Chondrocyte (in vitro differentiated cells): ENCODE measurements at places on chromosomes 7 and 10.

GRCh38 chr7:22854158-22855048, 31.8 kb upstream of the TOMM7 start:
- H3K4me1 ChIP-seq, result peaks cover 45% of the 10 kb centered on the region
- H3K4me3 ChIP-seq, result peak overlapping the region; percentile 87
- H3K36me3 ChIP-seq, result no peaks in the 10 kb centered on the region
- H3K27ac ChIP-seq, result peak overlapping the region; percentile 91

DNA sequence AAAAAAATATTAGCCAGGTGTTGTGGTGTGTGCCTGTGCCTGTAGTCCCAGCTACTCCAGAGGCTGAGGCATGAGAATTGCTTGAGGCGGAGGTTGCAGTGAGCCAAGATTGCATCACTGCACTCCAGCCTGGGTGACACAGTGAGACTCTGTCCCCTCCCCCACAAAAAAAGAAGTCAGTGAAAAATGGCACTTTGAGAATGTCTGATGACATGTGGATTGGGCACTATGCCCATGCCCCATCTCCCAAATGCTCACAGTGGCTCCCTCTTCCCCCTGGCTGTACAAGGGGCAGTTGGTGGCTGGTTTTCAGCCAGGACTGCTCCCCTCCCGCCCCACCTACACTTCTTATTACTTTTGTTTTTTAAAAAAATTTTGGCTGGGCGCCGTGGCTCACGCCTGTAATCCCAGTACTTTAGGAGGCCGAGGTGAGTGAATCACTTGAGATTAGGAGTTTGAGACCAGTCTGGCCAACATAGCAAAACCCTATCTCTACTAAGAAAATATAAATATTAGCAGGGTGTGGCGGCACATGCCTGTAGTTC, 26.1 kb downstream of the IL15RA start:
- DNase-seq, result no peak
- H3K36me3 ChIP-seq, result no peaks in the 10 kb centered on the region

- no peak overlapping the region for H3K27ac ChIP-seq
- DNase-seq, result no peak
- H3K4me3 ChIP-seq, result no peak overlapping the region
- H3K36me3 ChIP-seq, result peaks cover 4% of the 10 kb centered on the region
- no peaks in the 10 kb centered on the region for H3K27me3 ChIP-seq
Observed at GRCh38 chr10:112775892-112776674, 174.0 kb upstream of the TCF7L2 start.

GRCh38 chr10:77196614-77197013, 441.0 kb downstream of the KCNMA1 start:
- no peaks in the 10 kb centered on the region for H3K36me3 ChIP-seq
- peak overlapping the region; percentile 75 for H3K27ac ChIP-seq
- no peak overlapping the region for H3K4me3 ChIP-seq
- DNase-seq, result no peak
- H3K27me3 ChIP-seq, result no peaks in the 10 kb centered on the region

GRCh38 chr10:86439544-86439943, 72.9 kb upstream of the GRID1 start:
- peaks cover 34% of the 10 kb centered on the region for H3K36me3 ChIP-seq
- no peak for DNase-seq
- H3K27ac ChIP-seq, result peak overlapping the region; percentile 80
- no peaks in the 10 kb centered on the region for H3K27me3 ChIP-seq

DNA sequence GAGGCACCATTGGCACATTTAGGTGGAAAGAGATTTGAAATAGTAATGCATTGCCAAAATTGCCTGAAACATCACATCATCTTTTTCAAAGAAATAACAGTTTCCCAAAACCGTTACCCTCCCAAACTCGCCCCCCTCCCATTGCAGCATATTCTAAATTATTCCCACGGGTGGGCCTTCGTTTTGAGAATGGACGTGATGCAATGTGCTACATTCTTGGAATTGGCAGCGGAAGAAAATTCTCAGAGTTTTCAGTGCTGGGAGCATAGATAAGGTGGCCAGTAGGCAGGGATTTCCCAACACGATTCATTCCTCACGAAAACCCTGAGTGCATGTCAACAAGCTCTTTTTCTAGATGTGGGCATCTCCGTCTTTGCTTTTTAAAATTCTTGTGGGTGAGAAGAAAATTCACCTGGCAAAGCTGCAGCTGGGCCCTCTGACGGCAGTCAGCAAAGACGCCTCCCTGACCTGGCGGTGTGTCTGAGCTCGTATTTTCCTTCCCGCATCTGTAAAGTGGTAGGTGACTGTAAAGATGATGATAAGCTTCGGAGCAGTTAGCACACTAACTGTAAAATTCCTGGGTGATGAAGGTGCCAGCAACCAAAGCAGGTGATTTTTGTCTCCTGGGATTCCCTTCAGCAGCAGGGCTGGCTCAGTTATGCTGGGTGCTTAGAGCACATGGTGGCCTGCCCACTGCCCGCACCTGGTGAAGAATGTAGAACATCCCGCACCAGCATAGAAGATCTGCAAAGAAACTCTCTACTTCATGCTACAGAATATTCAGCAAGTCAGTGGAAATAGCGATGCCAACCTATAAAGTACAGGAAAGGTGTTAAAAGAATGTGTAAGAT, 141.9 kb upstream of the KLF6 start:
- peak overlapping the region; percentile 96 for H3K27ac ChIP-seq
- no peaks in the 10 kb centered on the region for H3K27me3 ChIP-seq
- H3K4me1 ChIP-seq, result peaks cover 46% of the 10 kb centered on the region
- peak overlapping the region; percentile 42 for H3K4me3 ChIP-seq
- no peaks in the 10 kb centered on the region for H3K36me3 ChIP-seq
- DNase-seq, result no peak

DNA sequence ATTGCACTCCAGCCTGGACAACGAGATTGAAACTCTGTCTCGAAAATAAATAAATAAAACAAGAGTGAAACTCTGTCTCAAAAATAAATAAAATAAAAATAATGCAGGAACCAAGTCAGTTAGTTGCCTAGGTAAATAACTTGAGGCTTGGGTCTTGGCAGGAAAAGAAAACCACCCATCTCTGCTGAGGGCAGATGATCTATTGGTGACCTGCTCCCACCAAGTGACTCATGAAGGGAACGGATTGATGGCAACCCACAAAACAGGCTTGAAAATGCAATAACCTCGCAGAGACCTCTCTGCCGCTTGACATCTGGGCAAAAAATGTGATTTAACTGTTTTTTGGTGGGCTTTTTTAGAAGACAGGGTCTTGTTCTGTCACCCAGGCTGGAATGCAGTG, 86.6 kb downstream of the CALN1 start:
- DNase-seq, result no peak
- H3K27me3 ChIP-seq, result peaks cover 4% of the 10 kb centered on the region
- H3K4me1 ChIP-seq, result no peaks in the 10 kb centered on the region
- no peaks in the 10 kb centered on the region for H3K36me3 ChIP-seq

DNA sequence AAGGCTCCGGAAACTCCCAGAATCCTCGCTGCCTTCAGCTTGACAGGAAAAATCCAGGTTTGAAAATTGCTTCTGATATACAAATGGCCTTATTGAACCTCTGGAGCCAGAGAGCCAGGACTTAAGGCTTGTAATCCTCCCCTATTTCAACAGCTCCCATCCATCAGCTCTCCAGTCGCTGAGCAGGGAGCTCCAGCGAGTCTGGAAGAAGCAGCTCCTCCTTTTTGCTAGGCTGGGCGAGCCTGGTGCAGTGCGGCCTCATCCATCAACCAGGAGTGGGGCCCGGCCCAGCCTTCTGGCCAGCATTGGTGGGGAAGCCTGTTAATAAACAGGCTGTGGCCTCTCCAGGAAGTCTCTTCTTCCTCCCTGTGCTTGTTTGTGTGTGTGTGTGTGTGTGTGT, 424.4 kb downstream of the TCERG1L start:
- DNase-seq, result no peak
- H3K4me1 ChIP-seq, result no peaks in the 10 kb centered on the region
- H3K36me3 ChIP-seq, result no peaks in the 10 kb centered on the region
- no peaks in the 10 kb centered on the region for H3K27me3 ChIP-seq
- no peak overlapping the region for H3K4me3 ChIP-seq

DNA sequence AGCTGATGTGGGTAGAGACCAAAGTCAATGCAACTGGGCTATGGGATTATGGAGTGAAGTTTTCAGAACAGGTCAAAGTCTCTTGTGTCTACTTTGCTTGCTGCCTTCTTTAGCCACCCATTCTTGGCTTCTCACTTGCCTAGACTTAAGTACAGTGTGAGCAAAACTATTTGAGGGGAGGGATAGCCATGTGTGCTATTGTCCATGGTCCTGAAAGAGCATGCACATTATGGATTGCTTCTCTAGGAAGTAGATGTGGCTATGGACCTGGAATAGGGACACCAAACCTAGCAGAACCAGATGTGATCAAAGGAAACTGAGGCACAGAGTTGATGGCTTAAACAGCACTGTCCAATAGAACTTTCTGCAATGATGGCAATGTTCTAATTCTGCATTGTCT, 81.9 kb upstream of the ZNF800 start:
- DNase-seq, result no peak
- no peaks in the 10 kb centered on the region for H3K36me3 ChIP-seq
- no peak overlapping the region for H3K4me3 ChIP-seq
- H3K27ac ChIP-seq, result no peak overlapping the region

DNA sequence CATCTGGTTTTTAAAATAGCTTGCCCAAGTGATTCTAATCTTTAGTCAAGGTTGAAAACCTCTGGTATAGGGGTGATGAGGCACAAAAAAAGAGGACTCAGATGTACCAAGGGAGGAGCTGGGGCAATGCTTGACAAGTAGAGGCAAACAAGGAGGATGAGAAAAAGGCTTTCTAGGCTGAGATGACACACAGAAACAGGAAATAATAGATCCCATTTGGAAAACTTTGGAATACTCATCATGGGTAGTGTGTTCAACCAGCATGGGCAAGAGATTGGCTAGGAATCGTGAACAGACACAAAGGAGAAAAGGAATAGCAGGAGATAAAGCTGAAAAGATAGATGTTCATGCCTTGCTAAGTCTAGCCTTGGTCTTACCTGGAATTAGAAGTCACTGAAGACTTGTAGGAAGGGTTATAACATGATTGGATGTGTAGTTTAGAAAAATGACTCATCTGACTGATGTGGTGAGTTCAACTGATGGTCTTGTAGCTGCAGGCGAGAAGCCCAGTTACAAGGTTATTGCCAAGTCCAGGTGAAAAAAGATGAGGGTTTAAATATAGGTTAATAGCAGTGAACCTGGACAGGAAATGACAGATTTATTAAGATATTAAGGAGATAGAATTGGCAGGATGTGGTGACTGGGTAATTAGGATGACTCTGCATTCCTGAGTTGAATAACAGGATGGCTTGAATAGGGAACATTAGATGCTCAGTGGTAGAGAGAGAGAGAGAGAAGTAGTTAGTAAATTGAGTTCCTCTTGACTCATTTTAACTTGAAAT, 214.0 kb upstream of the LRGUK start:
- no peaks in the 10 kb centered on the region for H3K27me3 ChIP-seq
- no peak overlapping the region for H3K27ac ChIP-seq
- H3K4me3 ChIP-seq, result no peak overlapping the region
- H3K36me3 ChIP-seq, result no peaks in the 10 kb centered on the region
- peaks cover 3% of the 10 kb centered on the region for H3K4me1 ChIP-seq

DNA sequence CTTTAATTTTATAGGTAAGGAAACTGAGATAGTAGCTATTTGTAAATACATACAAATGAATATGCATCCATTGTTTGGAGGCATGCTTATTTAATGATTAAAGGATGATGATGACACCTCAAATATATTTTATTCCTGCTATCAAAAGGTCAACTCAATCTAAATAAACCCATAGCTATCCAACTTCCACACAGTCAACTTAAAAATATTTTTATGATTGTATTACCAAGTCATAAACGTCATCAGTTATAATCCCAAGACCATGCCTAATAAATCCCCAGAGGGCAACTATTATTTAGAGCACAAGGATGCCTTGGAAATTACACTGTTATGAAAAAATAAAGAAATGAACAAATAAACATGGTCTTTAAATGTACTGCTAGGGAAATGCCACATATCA, 102.1 kb downstream of the MPP7 start:
- H3K27me3 ChIP-seq, result no peaks in the 10 kb centered on the region
- no peak overlapping the region for H3K4me3 ChIP-seq
- no peak for DNase-seq

DNA sequence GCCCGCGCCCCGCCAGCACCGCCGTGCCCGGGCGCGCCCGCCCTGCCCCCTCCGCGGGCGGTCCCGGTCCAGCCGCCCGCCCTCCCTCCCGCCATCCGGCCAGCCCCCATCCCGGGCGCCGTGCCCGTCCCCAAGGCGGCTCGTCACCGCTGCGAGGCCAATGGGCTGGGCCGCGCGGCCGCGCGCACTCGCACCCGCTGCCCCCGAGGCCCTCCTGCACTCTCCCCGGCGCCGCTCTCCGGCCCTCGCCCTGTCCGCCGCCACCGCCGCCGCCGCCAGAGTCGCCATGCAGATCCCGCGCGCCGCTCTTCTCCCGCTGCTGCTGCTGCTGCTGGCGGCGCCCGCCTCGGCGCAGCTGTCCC, at the start of gene HTRA1:
Gene HTRA1, plus strand, starts transcription at position 187 of the 362 bp plus-strand sequence. Its CDS starts 100 bp downstream, at position 287.
- peaks cover 58% of the 10 kb centered on the region for H3K4me1 ChIP-seq
- peak within 1 kb of the TSS; percentile 89 for H3K27ac ChIP-seq
- no peaks in the 10 kb centered on the region for H3K27me3 ChIP-seq
- DNase-seq, result no peak
- H3K4me3 ChIP-seq, result peak within 1 kb of the TSS; percentile 95

DNA sequence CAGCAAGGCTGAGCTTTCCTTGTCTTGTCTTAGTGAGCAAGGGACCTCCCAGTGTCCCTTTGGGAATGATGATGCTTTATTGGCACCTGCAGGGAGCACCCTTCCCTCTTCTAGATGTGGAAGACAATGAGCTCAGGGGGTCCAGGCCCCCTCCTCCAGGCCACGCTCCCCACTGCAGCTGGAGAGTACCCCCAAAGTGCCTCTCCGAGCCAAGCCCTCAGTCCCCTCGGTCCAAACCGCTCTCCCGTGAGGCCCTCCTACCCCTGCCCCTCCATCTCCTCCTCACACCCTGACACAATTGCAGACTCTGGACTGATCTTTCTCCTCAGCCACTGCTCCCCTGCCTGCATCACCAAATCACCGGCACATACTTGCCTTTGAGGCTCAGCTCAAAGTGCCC, 16.7 kb downstream of the RBP3 start:
- no peak overlapping the region for H3K4me3 ChIP-seq
- DNase-seq, result peak; percentile 42
- H3K4me1 ChIP-seq, result no peaks in the 10 kb centered on the region
- H3K27ac ChIP-seq, result no peak overlapping the region
- peaks cover 1% of the 10 kb centered on the region for H3K36me3 ChIP-seq

DNA sequence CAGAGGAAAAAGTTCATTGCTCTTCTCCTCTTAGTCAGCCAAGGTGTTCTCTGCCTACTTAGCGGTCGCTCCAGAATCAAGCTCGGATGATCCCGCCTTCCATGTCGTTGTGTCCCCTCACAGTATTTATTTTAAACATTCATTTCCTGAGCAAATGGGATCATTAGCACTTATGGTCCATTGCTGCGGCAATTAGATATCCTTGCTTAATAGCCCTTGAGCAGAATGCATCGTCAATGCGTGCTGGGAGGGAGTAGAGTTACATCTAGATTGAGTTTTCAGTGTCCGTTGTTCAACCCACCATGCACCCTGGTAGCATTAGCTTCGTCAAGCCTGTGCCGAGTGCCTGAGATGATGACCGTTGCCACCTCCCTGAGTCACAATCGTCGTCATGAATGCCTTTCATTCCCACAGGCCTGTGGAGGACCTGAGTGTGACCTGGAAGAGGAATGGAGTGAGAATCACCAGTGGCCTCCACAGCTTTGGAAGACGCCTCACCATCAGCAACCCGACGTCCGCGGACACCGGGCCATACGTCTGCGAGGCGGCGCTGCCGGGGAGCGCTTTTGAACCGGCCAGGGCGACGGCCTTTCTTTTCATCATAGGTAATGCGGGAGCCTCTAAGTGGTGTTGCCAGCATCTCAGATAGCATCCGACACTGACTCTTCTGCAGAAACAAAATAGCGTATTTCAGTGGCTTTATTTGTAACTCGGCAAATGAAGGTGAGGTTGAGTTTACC, 650.4 kb downstream of the SDK1 start:
- H3K4me3 ChIP-seq, result no peak overlapping the region
- peaks cover 24% of the 10 kb centered on the region for H3K4me1 ChIP-seq
- H3K27ac ChIP-seq, result no peak overlapping the region
- H3K36me3 ChIP-seq, result peaks cover 3% of the 10 kb centered on the region
- H3K27me3 ChIP-seq, result no peaks in the 10 kb centered on the region
